Jurkat, Clone E6-1 (cell line): ENCODE measurements at places on chromosomes 3 and 15.

DNA sequence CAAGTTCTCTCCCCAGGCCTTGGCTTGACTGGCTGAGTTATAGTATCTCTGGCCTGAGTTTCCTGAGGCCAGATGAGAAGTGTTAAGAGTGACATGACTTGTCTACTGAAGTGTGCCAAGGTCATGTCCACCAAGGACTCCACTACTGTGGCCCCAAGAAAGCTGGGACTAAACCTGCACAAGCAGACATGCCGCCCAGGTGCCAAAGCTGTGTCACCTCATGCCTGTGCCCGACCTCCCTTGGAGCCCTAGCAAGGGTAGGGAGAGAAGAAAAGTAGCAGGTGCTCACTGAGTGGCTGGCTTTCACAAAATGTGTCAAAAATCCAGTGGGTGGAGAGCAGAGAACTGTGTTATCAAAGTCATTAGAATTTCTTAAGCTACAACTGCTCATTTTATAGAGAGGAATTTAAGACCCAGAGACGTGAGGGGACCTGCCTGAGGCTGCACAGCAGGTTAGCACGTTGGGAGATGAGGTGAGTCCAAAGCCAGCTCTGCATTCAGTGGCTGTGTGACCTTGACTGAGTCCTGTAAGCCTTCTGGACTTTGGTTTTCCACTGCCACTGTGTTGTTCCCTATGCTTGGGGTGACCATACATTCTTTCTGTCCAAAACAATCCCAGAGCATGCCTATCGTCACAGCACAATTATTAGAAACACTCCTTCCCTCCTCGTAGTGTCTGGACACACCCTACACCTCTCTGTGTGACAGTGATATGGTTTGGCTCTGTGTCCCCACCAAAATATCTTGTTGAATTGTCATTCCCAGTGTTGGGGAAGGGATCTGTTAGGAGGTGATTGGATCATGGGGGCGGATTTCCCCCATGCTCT, 5.0 kb upstream of the LYSMD4 start:
- DNase-seq = no peak

- DNase-seq = no peak
Measured at GRCh38 chr3:149015393-149015792, 24.1 kb downstream of the GYG1 start.

DNA sequence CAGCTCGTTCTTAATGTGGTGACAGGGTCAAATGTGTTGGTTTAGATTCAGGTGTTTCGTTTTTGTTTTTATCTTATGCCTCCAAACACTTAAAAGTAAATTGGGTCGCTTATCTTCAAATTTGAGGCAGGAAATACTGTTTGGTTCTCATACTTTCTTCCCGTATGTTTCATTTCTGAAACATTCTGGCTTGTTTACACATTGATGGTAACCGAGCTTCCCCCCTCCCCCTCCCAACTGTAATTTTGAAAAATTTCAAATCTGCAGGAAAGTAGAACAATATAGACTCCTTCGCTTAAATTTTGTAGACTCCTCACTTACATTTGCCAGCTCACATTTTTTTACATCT, 64.9 kb downstream of the CMTM8 start:
- DNase-seq = peak; percentile 78

- DNase-seq = peak; percentile 59
Measured at GRCh38 chr3:32510075-32510724, 7.5 kb upstream of the CMTM6 start.

DNA sequence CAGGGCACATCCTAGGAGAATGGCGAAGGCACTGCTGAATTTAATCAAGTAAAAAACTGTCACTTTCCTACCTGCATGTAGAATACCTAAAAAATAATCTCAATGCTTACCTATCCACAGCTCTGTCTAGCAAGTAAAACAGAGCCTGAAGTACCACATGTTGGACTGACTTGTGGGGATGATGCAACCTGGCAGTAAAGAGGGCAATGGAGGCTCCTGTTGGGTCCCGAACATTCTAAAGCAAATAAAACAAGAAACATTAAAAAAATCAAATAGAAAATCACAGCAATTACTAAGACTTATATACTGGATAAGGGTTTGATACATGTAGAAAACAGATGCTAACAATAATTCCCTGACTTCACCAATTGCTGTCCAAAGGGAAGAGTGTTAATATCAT, 56.1 kb downstream of the PTPN9 start:
- no peak for DNase-seq

GRCh38 chr3:27590437-27591298, 106.5 kb upstream of the SLC4A7 start:
- no peak for DNase-seq

- no peak for DNase-seq
Measured at GRCh38 chr3:27085829-27086730, 283.1 kb downstream of the NEK10 start.

DNA sequence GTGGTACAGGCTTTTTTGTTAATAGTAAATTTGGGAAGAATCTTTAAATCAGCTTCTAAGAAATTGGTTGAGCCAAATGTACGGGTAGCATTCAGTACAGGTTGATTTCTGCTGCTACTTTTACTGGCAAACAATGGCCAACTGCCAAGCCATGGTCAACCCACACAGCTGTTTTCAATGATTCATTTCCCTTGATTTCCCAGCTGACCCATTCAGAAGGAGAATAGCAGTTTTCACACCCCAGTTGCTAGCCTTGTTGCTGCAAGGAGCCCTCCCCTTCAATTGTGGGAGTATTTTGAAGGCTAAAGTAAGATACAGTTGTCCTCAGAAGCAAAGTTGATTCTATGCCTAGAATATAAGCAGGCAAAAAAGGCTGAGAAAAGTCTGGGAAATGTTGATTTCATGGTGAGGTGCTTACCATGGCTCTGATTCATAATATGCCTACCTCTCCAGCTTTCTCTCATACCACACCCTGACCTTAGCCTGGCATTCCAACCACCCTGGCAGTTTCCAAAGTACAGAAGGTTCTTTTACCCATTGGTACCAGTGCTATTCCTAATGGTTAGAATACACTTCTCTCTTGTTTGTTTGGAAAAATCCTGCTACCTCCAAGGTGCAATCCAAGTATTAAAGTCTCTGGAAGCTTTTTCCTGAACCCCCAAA, 320.3 kb upstream of the TGFBR2 start:
- DNase-seq = no peak

DNA sequence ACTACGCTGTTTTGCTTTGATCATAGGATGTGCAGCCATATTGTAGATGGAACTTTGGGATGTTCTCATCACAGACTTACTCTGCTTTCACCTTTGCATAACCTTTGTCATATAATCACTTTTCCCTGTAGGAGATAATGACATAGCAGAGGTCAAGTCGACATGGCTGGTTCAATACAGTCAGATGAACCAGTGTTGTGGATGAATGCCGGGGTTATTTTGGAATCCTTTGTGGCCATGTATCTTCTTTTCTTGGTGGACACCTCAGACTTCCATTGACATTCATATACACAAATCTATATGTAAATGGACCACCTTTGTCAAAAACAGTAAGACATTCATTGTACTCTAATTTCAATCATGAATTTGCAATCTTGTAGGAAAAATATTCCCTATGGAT, 180.2 kb downstream of the PTPRG start:
- no peak for DNase-seq

DNA sequence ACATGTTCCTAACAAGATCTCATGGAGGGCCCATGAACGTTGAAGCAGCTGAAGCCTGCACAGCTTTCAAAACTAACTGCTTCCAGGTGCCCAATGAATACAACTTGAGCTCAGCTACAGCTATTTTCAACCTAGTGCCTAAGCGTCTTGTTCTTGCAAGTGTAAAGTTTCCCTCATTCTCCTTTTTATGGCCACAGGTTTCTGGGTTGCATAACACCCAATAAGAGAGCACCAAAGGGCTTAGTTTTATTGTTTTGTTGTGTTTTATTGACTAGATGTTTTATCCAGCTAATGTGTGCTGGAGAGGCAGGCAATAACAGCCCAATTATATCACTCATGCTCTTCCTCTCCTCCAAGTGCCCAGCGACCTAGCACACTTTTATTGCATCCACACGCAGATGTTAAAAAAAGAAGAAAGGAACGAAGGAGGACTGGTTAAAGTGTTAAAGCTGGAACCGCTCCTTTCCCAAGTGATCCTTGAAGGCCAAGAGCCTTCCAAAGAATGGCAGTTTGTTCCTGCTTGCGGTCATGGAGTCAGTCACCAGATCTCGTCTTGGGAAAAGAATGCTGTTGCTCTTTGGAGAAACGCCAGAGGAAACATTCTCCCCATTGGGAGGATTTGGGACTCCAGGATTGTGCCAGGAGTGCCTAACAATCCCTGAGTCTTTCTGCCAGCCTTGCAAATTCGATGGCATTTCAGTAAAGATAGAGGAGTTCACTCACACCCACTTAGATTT, 156.9 kb downstream of the MEX3B start:
- no peak for DNase-seq

- no peak for DNase-seq
Measured at GRCh38 chr3:53242155-53242554, 13.7 kb downstream of the TKT start.

- DNase-seq = no peak
Measured at GRCh38 chr3:170911051-170911450, 2.6 kb upstream of the EIF5A2 start.

DNA sequence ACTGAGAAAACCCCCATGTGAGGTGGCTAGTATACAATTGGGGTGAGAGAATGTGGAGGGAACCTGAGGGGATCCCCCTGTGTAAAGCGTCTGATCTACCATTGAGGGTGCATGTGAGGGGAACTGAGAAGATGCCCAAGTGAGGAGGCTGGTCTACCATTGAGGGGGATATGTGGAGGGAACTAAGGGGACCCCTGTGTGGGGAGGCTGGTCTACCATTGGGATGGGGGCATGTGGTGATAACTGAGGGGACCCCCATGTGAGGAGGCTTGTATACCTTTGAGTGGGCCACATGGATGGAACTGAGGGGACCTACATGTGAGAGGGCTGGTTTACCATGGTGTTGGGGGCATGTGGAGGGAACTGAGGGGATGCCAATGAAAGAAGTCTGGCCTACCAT, 160.8 kb downstream of the FBLN2 start:
- no peak for DNase-seq

- DNase-seq = no peak
Measured at GRCh38 chr3:23493889-23494288, 290.8 kb downstream of the UBE2E2 start.

DNA sequence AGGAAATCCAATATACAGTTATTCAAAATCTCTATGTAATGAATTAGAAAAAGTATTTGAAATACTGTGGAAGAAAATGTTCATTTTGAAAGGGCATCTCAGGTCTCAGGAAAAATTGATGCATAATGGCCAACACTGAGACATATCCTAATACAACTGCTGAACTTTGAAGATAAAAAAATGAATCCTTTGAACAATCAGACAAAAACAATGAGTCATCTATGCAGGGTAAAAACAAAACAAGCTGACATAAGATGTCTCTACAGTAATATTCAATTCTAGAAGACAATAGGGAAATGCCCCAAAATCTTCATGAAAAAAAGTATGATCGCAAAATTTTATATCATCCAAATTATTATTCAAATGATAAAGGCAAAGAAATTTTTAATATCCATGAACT, 34.0 kb upstream of the ZNF280D start:
- no peak for DNase-seq

GRCh38 chr3:105923140-105923539, 54.3 kb upstream of the CBLB start:
- DNase-seq = no peak

- no peak for DNase-seq
Measured at GRCh38 chr3:135694142-135694541, 271.4 kb upstream of the PPP2R3A start.

GRCh38 chr3:170730071-170730812, 139.8 kb downstream of the RPL22L1 start:
- no peak for DNase-seq

- no peak for DNase-seq
Measured at GRCh38 chr3:51949121-51949520, 6.1 kb upstream of the GPR62 start.

GRCh38 chr3:56795829-56796185, 5.9 kb downstream of the ARHGEF3 start:
- no peak for DNase-seq

- no peak for DNase-seq
Measured at GRCh38 chr15:77036537-77037387, 34.1 kb downstream of the TSPAN3 start.
